HEK293T (cell line): ENCODE measurements at places on chromosomes 4 and X.

DNA sequence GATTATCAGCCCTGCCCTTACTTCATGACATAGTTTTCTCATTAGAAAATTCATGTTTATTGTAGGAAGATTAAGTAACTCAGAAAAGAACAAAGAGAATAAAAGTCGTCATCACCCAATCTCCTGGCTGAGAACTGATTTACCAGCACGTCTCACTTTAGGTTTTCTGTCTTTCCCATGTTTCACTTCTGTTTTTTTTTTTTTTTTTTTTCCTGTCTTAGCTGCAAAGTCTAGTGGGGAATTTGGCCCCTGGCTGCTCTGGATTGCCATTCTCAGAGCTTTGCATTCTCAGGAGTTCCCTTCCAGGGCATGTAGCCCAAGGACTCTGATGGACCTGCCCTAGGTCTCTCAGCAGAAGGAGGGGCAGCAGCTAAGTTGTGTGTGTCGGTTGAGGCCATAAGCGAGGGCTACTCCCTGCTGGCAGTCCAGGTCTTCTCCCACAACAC lies 57.8 kb downstream of the TMEM131L start:
- no peak for DNase-seq

- DNase-seq = no peak
Observed at GRCh38 chr4:27407616-27408015, 547.0 kb downstream of the STIM2 start.

DNA sequence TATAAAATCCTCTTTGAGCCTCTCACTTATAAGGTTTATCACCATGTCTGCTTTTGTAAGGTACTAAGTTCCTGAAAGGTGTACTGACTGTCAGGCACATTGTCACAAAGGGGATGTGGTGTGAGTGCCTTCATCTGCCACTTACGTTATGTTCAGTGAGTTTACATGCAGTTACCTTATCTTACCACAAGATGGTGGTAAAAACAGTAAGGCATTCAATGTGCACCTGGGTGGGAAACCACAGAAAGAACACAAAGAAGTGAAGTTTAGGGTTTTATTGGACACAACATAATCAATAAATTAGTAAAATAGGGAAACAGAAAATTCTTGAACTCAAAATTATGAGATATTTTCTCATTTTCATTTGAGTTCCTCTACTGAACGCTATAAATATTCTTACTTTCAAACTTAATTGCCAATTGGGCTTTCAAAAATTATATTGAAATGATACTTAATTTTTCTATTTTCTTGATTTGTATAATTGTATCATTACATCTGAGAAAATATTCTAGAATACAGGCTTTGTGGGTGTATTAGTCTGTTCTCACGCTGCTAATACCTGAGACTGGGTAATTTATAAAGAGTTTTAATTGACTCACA lies 650.8 kb downstream of the PCDH7 start:
- peak; percentile 29 for DNase-seq

GRCh38 chrX:70769659-70770227 lies 138.8 kb downstream of the TEX11 start:
- peak; percentile 5 for DNase-seq

DNA sequence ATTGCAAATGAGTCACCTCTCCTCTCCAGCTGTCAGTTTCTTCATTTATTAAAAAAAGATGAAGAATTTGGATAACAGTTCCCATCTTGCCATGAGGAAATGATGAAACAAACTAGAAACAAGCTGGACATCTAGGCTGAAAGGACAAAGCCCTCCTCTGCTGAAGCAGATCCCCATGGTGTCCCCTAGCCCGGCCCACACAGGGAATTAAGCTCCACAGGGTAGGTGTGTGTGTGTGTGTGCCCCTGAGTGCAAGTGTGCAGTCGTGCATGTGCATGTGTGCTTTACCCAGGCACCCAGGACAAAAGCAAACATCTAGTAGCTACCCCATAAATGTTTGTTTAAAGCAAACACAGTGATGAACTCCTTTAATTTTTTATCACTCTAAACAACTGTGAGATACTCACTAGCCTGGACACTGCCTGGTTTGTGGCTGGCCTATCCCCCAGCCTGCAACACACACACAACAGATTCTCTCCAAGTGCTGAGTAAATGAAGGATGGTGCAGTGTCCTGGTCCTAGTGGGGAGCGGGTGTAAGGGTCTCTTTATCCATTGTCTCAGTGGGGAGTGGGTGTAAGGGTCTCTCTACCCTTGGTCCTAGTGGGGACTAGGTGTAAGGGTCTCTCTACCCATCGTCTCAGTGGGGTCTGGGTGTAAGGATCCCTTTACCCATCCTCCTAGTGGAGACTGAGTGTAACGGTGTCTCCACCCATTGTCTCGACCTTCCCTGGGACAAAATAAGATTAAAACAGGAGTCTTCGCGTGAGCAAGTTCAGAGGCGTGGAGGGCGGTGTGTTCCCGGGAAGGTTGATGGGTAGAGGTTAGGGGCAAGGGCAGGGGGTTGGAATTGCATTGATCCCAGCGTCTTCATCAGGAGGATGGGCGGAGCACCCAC lies 688 bp upstream of the EVC start:
- DNase-seq = peak; percentile 59

DNA sequence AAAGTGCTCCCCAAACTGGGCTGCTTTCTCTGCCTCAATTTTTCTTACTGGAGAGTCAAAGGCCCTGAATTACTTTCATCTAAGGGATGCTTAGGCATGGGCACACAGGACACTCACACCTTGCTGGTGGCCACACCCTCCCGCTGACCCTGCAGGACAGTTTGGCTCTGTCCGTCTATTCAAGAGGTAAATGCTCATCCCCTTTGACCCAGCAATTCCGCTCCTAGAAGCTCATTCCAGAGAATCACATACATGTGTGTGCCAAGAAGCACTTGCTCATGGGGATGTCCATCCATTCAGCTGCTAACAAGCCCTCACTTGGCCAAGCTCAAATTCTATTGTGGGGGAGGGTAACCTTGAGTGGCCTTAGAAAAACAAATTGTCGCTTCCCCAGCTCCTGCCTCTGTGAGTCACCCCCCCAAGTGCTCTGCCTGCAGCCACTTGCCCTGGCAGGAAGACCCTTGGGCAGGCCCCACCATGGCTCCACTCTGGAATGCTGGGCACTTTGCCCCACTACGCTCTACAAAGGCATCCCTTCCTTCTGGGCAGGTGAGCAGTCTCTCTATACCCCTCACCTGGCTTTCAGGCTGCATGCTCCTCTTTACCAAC lies 54.5 kb downstream of the HTRA3 start:
- no peak for DNase-seq

DNA sequence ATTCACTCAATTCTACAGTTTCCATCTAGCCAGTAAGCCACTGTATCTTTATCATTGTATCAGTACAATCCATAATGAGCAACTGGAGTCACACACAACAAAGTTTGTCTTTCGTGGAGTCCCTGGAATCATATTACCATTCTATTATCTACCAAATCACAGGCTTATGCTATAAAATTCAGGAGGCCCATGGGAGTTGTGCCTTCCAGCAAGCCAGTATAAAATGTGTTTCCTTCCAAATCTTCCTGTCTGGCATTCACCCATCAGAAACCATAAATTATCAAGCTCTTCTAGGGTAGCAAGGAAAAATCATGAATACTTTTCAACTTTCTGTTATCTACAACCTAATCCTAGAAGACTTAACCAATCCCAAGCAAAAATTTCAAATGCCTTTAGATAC lies 1383.3 kb upstream of the PCDH7 start:
- DNase-seq = no peak

DNA sequence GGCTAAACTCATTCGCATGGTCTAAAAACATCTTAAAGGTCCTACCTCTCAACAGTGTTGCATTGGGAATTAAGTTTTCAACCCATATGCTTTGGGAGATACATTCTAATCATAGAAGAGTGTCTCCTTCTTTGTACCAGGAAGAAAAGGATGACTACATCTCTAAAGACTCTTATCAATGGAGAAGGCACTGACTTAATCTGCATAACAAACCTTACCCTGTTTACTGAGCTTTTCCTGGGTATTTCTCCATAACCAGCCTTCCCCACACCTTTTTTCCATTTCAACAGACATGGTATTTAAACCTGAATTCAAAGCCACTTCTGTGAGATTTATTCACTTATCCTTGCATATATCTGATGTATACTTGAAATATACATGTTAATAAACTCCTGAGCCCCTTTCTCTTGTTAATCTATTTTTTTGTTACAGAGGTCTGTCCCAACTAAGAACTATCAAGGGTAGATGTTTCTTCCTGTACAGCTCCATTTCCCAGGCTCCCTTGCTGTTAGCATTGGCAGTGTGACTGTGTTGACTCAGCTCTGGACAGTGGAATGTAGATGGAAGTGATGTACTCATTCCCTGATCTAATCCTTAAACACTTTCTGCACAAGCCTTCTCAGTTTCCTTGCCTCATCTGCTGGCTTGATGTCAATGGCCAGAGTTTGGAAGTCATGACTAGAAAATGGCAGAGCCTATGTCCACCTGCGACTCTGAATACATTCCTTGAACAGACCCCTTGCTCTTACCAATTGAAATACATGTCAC lies 148.9 kb upstream of the CPEB2 start:
- no peak for DNase-seq

GRCh38 chr4:94525993-94526728 lies 74.4 kb downstream of the PDLIM5 start:
- no peak for DNase-seq

- no peak for DNase-seq
Observed at GRCh38 chr4:16938512-16939040, 40.1 kb upstream of the LDB2 start.

DNA sequence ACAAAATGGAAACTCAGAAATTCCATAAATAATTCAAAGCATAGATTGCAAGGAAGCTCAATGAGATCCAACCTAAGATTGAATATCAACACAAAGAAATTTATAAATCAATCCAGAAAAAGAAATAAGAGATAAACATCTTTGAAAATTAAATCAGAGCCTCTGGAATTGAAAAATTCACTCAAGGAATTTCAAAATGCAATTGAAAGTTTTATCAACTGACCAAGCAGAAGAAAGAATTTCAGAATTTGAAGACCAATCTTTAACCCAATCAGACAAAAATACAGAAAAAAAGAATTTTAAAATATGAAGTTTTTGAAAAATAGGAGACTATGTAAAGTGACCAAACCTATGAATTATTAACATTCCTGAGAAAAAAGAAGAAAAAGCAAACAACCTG lies 134.1 kb downstream of the GASK1B start:
- DNase-seq = no peak

GRCh38 chr4:127400731-127401346 lies 231.9 kb upstream of the INTU start:
- DNase-seq = peak; percentile 50
